Hematopoietic multipotent progenitor cell treated with erythropoietin and hydrocortisone succinate and interleukin-3 and kit ligand, for 8 days (in vitro differentiated cells): ENCODE measurements at places on chromosomes 13 and 19.

DNA sequence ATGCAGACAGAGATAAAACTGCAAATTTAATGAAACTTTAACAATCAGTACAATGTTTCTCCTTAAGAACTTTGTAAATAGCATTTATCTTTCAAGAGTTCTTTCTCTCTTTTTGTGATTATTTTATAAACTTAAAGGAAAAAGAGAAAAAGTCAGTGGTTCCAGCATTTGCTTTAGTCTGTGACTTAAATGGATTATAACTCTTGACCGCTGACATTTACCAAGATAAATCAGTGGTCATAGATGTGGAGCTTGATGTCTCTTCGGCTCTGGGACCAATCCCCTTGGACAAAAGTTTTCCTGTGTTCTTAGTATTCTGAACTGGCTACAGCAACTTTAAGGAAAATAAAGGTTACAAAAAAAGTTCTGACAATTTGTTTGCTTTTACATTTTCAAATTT, 162.6 kb downstream of the TM9SF2 start:
- no peak for DNase-seq

DNA sequence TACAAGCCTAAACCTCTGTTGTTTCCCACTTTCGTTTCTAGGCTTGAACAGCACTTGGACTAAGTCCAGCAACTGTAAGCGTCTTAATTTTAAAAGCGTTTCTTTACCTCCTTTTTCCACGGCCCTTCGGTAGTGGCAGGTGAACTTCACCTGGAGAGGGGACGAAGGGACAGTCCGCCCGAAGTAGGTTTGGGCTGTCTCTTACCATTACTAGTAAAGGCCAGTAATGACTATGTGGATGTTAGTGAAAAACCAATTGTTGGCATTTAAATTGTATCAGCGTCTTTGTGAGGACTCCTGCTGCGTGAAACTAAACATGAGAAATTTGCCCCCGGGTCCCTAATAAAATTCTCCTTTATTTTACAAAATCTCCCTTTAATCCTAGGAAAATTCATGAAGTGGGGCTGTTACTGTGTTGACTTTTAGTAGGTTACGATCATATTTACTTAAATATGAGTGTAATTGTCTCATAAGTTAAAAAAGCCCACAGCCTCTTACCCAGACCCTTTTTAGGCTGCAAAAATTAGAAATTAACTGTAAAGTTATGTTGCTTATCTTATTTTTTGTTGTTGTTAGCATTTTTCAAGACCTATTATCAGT, 983 bp downstream of the ITM2B start:
- DNase-seq, result no peak

DNA sequence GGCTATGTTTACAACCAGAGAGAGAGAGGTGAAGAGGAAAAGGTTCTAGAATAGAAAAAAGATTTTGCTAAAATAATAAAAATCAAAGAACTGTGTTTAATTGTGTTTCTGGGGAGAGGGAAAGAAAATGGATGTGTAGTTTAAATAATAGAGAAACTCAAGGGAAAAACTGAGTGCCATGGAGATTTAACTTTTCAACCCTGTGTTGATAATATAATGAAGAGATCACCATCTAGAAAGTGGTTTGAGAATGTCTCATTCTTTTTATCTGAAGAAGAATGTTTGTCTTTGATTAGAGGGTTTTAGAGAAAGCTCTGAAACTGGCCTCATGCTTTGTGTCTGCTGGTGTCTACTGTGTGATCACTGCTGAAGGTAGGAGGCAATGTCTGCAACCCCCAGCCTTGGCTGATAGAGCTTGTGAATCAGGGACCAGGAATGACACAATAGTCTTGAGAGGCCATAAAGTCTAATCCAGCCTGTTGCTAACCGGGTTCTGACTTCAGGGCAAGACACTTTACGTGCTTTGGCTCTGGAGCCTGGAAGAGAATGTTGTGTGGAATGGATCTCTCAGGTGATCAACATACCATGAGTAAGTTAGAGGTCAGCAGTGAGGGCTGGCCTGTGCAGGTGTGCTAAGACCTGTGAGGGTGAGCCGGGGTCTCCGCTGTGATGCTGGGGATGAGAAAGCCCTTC, 5.4 kb downstream of the COL4A2 start:
- DNase-seq, result no peak

DNA sequence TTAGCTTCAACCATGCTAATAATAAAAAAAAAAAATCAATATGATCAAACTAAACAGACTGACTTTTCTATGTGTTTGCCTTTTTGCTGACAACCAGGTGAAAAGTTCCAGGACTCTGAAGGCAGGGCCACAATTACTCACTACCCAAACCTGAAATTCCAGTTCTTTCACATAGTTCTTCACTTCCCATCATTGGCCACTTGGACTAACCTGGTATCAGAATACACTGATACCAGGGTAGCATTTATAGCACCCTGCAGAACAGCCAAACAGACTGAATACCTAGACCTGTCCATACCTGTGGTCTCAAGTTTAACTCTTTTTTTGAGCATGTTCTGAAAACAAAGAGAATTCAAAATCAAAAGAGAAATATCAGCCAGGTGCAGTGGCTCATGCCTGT, 25.1 kb downstream of the ELF1 start:
- no peak for DNase-seq

DNA sequence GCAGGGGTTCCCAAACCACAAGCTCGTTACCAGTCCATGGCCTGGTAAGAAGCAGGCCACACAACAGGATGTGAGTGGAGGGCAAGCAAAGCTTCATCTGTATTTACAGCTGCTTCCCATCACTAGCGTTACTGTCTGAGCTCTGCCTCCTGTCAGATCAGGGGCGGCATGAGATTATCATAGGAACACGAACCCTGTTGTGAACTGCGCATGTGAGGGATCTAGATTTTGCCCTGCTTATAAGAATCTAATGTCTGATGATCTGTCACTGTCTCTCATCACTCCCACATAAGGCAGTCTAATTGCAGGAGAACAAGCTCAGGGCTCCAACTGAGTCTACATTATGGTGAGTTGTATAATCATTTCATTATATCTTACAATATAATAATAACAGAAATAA, 677.4 kb upstream of the SLITRK6 start:
- DNase-seq, result no peak

- no peak for DNase-seq
Observed at GRCh38 chr13:40445557-40445990, 220.9 kb downstream of the FOXO1 start.

- no peak for DNase-seq
Observed at GRCh38 chr19:30557927-30558557, 185.9 kb downstream of the ZNF536 start.

DNA sequence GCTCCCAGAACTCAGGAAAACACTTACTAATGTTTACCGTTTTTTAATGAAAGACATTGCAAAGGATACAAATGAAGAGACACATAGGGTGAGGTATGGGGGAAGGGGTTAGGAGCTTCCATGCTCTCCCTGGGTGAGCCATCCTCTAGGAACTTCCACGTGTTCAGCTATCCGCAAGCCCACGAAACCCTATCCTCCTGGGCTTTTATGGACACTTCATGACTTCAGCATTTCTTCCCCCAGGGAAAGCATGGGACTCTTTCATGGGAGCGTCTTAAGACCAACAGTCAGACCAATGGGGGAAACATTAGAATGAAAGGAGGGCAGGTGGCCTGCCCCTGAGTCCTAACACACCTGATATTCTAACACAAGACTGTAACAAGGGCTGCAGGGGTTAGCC, 6.6 kb upstream of the ESD start:
- DNase-seq, result no peak

- DNase-seq, result no peak
Observed at GRCh38 chr13:31056644-31057271, 104.9 kb downstream of the HSPH1 start.

DNA sequence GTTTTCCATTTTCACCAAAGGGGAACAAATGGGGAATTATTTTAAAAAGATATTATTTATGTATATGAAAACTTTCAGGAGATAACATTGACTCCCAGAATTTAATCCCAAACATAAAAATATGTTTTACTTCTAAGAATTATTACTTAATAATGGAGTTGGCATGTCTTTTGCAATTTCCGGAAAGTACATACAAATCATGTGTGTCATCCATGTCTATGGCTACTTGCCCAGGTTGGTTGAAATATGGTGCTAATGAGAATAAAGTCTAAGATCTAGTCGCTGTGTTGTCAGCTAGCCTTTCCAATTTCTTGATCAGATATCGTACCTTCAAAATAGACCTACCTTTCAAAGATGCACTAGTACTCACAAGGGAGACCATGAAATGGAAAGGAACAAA, 1003.2 kb upstream of the PCDH20 start:
- DNase-seq, result no peak

- DNase-seq, result no peak
Observed at GRCh38 chr19:41734585-41734984, 20.7 kb upstream of the CEACAM6 start.

DNA sequence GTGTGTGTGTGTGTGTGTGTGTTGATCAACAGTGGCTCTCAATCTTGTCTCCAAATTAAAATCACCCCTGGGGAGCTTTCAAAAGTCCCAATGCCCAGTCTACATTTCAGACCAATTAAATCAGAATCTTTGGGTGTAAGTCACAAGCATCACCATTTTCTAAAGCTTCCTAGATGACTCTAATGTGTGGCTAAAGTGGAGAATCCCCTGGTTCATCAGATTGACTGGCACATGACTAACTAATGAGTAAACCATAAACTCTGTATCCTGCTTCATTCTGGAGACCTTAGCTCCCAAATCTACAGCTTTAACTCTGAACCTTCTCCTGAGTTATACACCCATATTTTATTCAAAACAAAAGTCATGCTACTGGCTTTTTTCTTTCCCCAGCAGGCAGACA, 131.3 kb downstream of the SUCLA2 start:
- no peak for DNase-seq

DNA sequence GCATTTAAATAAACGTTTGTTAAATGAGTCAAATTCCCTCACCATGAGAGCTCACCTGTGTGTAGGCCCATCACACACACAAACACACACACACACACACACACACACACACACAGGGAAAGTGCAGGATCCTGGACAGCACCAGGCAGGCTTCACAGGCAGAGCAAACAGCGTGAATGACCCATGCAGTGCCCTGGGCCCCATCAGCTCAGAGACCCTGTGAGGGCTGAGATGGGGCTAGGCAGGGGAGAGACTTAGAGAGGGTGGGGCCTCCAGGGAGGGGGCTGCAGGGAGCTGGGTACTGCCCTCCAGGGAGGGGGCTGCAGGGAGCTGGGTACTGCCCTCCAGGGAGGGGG, 8.5 kb upstream of the CEACAM5 start:
- no peak for DNase-seq

DNA sequence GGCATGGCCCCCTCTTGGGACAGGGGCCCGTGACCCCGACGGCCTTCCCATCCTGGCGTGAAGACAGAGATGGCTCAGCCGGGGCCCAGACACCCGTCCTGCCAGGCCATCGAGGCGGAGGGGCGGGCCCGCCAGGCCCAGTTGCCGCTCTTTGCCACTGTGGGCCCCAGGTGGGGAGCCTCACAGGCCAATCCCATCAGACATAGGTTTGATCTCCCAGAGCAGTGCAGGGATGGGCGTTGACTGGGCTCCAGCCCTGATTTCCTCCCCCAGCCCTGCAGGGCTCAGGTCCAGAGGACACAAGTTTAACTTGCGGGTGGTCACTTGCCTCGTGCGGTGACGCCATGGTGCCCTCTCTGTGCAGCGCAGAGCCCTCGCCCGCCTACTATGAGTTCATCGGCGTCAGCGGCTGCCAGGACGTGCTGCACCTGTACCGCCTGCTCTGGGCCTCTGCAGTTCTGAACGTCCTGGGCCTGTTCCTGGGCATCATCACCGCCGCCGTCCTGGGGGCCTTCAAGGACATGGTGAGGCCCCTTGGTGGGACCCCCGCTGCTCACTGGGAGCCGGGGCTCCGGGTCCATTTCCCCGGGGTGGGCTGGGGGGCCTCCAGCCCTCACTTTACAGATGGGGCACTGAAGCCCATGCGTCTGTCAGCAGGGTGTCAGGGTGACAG, 42.4 kb downstream of the TMEM255B start:
- DNase-seq, result no peak

- DNase-seq, result no peak
Observed at GRCh38 chr13:67063036-67063435, 167.1 kb downstream of the PCDH9 start.

DNA sequence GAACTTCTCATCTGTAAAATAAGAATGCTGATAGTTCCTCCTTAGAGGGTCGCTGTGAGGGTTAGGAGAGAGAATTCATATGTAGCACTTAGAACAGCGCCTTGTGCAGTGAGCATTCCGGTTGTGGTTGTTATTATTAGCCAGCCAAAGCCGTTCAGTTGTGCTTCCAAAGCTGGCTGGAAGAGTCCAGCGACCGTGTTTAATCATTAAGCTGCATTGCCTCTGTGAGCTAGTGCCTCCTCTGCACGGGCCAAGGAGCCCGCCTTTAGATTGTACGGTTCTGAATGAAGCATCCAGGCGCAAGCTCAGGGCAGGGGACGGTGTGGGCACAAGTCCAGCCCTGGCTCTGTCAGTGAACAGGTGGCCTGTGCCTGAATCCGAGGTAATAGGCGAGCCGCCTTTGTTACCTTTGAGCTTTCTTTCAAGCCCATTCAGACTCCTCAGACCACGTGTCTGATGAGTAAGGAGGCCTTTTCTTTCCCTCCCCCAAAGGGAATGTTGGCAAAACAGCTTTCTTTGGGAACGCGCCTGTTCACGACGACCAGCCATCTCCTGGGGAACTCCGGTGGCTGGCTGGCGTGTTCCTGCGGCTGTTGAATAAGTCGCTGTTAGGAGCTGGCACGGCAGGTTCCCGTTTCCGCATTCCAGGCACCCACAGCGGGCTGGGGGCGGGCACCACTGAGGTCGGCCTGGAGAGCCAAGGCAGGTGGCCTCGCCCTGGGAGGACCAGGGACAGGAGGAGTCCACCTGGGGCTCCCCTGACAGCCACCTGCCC, 25.1 kb downstream of the SIPA1L3 start:
- DNase-seq, result peak; percentile 37

DNA sequence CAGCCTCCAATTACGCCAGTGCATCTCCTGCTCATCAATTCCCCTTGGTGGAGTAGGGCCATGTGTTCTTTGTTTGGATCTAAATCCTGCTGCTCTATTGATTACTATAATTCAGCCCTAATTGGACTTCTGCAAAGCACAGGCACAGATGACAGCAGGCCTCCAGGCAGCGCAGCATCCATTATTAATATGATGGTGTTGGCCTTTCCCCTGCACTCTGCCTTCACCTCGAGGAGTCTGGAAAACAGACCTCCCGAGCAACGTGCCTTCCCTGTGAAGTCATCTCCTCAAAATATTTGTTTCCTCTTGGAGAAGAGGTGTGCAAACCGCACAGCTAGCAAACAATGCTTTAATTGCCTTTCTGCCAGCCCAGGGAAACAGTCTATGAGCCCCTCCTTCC, 92.5 kb downstream of the UQCRFS1 start:
- DNase-seq, result no peak

GRCh38 chr19:2750808-2751437, 11.1 kb upstream of the SLC39A3 start:
- no peak for DNase-seq

- no peak for DNase-seq
Observed at GRCh38 chr19:42032431-42032830, 37.6 kb downstream of the GRIK5 start.

GRCh38 chr13:31090961-31091624, 70.6 kb downstream of the HSPH1 start:
- DNase-seq, result no peak

DNA sequence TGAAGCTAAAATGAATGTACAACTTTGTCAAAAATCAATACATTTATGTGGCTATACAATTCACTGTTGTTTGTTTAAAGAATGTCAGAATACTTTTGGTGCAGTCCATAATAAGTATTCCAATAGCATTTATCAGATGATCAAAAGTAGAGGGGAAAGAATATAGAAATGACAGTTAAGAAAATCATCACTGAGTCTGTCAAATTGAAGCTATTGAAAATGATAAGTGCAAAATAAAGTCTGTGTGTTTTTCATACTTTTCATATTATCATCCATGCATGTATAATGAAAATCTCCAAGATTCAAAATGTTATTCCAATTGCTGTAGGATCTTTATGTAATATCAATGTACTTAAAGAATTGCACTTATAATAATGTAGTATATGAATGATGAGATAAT, 93.3 kb upstream of the ATXN8OS start:
- no peak for DNase-seq
